Muscle of leg (tissue), 16 donors: ENCODE measurements at places on chromosomes 7 and 10. TPM values are rescaled to one million over a fixed set of nuclear protein-coding genes. Genes with fewer than 3 reads are reported as not detected.

Gene CYP3A4
- 0.04 TPM for total RNA-seq

DNA sequence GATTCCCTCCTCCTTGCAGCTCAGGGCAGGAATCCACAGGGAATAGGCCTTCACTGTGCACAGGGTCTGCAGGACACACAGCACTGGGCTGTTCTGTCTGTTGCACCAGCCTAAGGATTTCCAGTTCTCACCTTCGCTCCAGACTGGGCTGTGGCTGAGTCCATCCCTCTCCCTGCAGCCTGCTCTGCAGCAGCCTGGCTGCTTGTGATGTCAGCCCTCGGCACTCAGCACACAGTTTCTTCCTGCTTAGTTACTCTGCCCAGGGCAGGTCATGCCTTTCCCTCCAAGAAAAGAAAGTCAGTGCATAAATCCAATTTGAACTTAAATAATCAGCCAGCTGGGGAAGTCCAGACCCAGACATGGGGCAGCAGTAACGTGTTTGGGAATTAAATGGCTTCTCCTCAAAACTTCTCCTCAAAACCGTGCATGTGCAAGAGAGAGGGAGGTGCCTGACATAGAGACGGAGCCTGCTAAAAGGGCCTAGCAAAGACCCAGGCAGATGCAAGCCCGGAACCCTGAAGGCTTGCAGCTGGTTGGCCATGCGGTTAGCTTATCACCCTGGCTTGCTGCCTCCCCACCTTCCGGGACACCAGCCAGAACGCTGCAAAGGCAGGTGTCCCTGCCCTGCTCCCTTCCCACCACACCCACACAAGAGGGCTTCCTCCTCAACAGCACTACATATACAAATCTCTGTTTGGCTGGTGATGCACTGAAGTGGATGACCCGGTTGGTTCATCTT lies 10.9 kb upstream of the GDF2 start:
- peak; percentile 16 for DNase-seq

DNA sequence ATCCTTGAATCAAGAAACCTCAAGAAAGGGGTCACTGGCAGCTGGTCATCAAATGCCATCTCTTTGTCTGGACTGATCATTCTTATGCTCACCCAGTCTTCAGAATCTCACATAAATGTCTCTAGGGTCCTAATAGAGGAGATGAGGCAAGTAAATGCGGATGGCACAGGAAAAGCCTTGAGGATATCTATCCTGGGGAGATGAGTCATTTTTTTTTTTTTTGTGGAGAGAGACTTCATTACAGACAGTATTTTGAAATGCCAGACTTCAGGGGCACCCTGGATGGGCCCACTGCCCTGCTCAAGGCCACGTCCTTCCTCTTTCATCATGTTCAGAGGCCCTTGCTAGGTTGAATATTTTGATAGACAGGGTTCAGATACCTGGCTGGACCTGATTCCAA lies 19.5 kb upstream of the PLPP4 start:
- no peak for DNase-seq

GRCh38 chr7:157517782-157518513 lies 181.1 kb downstream of the DNAJB6 start:
- no peak for DNase-seq

GRCh38 chr10:31101123-31101522 lies 69.5 kb upstream of the ZNF438 start:
- no peak for DNase-seq

Gene SCD
- 10.4 TPM for total RNA-seq

DNA sequence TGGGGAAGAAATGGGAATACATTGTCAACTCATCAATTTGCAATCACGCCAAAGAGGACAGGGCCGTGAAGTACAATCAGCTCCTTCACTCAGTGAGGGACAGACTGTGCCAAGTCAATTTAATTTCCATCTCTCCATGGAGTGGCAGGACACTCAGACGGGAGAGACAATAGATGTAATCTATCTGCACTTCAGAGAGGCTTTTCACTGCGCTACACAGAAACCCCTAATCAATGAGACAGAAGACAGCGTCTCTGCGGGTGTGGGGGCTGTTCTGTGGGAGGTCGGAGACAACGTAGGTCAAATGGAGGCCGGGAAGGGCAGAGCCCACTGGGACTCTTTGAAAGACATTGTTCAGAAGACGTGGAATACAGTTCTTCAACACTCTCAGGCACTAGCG lies 541.0 kb upstream of the ADARB2 start:
- no peak for DNase-seq

Gene CCSER2
- total RNA-seq = 44.1 TPM

GRCh38 chr10:83310688-83311087 lies 828.6 kb upstream of the GHITM start:
- DNase-seq = peak; percentile 27

Gene OR6B1
- not detected for total RNA-seq

GRCh38 chr10:29826801-29827450 lies 192.2 kb upstream of the SVIL start:
- DNase-seq = no peak

DNA sequence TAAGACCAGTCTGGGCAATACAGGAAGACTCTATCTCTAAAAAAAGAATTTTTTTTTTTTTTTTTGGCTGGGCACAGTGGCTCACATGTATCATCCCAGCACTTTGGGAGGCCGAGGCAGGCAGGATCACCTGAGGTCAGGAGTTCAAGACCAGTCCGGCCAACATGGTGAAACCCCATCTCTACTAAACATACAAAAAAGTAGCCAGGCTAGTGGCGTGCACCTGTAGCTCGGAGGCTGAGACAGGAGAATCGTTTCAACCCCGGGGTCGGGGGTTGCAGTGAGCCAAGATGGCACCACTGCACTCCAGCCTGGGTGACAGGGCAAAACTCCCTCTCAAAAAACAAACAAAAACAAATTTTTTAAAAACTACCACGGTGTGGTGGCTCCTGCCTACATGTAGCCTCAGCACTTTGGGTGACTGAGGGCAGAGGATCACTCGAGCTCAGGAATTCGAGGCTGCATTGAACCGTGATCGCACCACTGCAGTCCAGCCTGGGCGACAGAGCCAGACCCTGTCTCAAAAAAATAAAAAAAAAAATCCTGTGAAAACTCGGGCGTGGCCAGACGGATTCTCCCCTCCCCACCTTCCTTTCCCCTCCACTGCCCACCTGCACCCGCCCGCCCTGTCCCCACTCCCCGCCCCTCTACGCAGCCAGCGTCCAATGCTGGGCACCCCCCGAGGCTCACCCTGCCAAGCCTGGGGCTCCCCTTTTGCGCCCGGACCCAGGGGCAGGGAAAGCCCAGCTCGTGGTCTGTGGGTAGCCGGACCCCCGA lies 745 bp upstream of the ORAI2 start:
- no peak for DNase-seq
